ENCODE measurements at places on chromosomes 3 and 15.

GRCh38 chr15:69824075-69824876 is 273.4 kb downstream of the TLE3 start:
- DNase-seq = no peak

GRCh38 chr15:67146875-67147381 is 81.5 kb downstream of the SMAD3 start:
- DNase-seq = no peak

- DNase-seq = no peak
Observed at GRCh38 chr15:77395013-77395774, 24.7 kb downstream of the PEAK1 start.

GRCh38 chr3:161345023-161345422 is 26.3 kb downstream of the SPTSSB start:
- no peak for DNase-seq

DNA sequence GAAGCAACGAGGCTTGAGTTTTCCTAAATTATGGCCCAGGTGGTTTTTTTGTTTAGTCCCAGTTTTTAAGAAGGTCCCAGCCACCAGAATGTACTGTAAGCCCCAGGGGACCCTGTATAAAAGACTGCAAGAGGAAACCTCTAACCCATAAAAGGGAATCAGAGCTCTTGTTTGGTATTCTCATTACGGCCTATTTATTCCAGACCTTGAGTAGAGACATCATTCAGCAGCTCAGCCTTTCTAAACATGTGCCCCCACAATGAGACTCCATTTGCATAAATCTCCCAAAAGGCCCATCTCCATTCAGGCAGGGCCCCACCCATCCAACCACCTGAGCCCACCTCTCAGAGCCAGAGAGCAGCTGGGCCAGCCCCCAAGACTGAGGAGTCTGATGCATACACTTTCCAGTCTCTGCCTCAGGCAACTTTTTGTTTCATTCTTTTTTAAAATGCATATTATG is 25.7 kb downstream of the ZDHHC3 start:
- no peak for DNase-seq

GRCh38 chr15:63291507-63291906 is 14.1 kb downstream of the APH1B start:
- no peak for DNase-seq

DNA sequence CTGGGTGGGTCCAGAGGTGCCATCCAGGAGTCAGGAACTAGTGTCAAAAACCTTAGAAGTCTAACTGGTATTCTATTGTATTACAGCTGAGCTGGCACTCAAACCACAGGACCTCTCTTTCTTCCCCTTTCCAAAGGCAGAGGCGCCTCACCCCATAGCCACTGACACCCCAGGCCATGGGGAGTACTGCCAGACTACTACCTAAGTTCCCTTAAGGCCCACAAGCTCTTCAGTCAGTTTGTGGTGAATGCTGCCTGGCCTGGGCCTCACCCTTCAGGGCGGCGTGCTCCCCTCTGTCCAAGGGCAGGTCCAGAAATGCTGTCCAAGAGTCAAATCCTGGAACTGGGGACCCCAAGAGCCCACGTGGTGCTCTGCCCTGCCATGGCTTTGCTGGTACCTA is 43.0 kb upstream of the FGF7 start:
- no peak for DNase-seq

DNA sequence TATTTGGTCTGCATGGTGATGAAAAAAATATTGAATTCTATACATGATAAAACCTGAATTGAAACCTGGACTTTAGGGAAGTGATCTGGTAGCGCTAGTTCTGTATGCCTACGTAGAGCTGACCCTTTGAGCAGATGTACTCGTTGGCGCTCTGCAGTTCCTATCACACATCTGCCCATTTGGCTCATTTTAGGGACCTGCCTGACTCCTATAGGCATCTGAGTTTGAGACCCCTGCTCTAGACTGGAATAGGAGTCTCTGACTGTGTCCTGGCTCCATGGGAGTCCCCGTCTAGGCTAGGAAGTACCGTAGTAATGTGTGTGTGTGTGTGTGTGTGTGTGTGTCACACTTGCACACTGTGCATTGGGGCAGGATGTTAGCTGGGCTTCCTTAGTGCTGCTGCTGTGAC is 21.2 kb downstream of the STARD5 start:
- DNase-seq = no peak

GRCh38 chr3:194321693-194322640 is 29.2 kb downstream of the CPN2 start:
- no peak for DNase-seq
